Globus pallidus (tissue), 1 donor: ENCODE measurements at places on chromosomes 3 and 15.

DNA sequence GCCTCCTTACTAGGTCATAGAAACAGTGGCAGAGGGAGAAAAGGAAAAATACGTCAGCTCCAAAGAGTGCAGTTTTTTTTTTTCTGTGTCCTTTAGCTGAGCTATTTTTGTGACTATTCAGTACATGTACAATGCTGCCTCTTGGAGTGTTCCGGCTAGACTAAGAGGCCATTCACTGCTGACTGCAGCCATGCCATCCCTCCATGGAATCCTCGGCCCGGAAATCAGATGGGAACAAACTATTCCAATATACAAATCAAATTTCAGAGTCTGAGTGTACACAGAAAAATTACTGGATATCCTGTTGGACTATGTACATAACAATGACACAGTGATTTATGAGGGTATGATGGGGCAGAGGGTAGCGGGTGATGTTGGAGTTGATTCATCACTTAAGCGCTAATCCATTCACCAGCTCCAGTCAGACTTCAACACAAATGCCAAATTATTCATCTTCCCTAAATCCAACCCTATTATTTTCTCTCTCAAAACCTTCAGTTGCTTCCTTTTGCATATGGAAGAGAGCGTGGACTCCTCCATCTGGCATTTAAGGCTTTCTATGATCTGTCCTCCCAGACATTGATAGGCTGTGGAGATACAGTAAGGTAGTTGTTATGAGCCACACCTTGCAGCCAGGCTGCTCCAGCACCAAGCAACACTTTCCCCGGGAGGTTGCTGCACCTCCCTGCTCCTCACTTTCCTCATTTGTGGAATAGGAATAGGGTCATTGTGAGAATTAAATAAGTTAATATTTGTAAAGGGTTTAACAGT lies 109.1 kb downstream of the LPP start:
- peak; percentile 84 for DNase-seq

DNA sequence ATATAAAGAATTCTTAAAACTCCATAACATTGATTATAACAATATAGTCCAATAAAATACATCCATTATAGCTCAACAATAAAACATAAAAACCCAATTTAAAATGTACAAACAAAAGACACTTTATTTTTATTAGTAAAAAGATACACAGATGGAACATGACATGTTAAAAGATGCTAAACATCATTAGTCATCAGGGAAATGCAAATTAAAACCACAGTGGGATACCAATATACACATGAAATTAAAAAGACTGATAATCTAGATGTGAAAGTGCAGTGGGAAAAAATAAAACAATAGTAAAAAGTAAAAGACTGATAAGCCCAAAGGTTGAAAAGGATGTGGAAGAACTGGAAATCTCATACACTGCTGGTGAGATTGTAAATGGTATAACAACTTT lies 46.2 kb downstream of the DNAH12 start:
- no peak for DNase-seq

- DNase-seq: no peak
These were observed 101.4 kb downstream of the FAM43A start for GRCh38 chr3:194787072-194787471.

GRCh38 chr3:67804089-67804488 lies 149.7 kb upstream of the SUCLG2 start:
- DNase-seq: no peak

- DNase-seq: no peak
These were observed 37.2 kb downstream of the ABHD5 start for GRCh38 chr3:43727930-43728329.

DNA sequence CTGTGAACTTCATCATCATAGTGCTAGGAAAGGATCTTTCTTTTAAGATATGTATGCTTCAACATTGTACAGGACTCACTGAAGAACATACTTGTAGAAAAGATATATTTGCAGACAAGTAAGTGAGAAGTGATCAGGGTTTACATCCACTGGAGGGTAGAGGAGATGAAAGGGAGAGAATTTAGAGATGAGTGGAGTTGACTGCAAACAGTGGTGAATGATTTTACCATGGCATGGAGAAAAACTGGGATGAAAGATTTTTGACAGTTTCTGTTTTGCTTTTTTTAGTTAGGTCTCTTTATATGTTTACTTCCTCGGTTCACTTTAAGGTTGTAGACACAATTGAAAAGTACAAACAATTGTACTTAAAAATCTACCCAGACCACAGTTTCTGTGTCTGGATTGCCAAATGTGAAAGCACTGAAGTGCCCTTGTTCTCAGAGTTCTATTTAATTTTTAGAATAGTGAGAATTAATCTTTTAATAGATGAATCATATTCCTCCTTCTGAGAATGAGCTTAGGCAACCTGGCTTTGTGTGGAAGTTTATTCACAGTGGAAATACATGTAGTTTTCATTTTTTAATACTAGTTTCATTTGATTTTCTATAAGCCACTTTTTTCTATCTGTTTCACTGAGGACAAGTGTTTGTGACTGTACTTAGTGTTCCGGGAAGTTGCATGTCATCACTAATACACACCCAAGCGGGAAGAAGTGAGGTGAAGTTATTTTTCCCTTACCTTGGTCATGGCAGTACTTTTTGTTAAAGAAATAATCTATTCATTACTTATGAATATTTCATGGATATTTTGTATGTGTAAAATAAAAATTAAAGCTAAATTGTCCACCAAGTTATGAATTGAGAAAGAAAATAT lies 1.8 kb upstream of the GPR171 start:
- DNase-seq: no peak

DNA sequence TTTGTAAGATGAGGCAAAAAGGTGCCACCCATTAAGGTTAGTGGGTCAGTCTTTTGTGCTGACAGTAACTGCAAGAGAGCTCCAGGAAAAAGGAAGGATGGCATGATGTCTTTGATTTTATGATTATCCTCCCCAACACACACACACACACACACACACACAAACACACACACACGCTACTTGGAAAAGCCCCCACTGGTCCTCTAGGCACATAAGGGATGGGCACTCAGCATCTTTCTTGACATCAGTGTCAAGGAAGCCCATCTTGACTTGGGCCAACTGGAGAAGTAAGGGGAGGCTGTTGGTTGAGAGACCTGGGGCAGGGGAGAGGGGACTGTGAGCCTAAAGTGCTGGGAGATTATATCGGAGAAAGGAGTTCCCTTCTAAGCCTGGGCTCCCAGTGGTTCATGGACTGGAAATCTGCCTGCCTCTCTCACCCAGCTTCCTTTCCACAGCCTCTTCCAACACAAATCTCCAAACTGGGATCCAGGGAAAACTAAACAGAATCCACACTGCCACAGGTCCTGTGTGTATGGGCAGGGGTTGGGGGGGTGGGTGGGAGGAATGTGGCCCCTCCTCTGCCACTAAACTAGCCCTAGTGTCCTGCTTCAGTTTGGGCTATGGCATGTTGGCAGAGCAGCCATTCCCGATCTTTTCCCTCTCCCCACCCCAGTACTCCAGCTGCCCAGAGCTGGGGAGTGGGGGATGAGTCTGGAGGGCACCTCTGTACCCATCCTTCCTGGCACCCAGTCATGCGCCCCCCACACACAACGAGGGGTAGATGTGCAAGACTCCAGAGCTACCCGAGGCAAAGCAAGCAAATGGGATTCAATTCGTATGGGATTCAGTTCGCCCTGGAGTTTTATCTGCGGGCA lies 1.6 kb downstream of the AMOTL2 start:
- peak; percentile 24 for DNase-seq

GRCh38 chr3:58647381-58648141 lies 19.0 kb downstream of the FAM3D start:
- no peak for DNase-seq

DNA sequence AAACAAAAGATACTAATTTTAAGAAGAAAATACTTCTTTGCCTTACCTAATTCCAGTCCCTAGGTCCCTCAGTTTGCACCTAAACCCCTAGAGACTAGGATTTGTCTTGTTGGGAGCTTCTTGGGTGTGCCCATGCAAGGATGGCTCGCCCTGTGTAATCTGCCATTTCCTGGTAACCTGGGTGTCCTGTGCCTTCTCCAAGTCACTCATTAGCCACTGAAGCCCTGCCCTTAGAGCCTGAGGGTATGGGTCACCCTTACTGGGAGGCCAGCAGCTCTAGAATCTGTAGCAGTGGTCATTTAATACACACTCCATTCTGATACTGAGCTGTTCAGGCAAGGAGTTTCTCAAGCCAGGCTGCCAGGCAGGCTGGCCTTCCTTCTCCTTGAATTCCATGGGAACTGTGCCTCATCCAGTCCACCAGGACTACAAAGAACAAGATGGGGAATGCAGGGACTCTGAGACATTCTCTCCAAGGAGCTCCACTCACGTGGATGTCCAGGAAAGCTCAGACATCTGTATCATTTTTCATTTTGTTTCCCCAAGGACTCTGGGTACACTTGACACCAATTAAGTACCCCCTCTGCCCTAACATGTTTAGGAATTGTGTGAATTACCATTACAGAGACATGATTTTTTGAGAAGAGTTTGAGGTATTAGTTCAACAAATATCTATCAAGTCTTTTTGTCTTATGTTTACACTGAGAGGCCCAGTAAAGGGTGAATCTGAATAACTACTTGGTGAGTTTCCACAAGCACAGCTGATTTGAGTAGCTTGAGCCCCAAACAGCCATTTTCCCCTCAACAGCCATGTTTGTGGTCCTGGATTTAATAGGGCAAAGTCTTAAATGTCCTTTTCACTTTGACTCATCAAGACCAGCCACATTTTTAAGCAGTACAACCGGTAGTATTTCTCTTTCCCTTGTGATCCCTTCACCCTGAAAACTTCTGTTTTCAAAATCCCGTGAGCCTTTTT lies 52.6 kb downstream of the ARNT2 start:
- no peak for DNase-seq

DNA sequence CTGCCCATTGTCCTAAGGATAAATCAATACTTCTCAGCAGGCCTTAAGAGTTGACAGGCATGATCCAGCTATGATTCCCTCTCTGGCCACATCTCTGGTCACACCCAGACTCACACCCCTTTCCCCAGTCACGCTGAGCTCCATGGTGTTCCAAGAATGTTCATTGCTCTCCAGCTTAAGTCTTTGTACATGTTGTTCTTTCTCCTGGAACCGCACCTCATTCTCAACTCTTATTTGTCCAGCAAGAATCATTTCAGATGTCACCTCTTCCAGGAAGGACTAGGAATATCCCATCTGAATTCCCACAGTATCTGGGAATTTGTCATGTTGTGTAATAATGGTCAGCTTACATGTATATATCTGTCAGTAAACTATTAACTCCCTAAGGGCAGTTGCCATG lies 118.3 kb upstream of the GALNT15 start:
- no peak for DNase-seq

GRCh38 chr3:37338500-37338899 lies 164.1 kb upstream of the LRRFIP2 start:
- DNase-seq: no peak

- no peak for DNase-seq
These were observed 122.6 kb downstream of the CNTN3 start for GRCh38 chr3:74491874-74492273.

GRCh38 chr15:47669221-47669620 lies 48.1 kb upstream of the SEMA6D start:
- no peak for DNase-seq

DNA sequence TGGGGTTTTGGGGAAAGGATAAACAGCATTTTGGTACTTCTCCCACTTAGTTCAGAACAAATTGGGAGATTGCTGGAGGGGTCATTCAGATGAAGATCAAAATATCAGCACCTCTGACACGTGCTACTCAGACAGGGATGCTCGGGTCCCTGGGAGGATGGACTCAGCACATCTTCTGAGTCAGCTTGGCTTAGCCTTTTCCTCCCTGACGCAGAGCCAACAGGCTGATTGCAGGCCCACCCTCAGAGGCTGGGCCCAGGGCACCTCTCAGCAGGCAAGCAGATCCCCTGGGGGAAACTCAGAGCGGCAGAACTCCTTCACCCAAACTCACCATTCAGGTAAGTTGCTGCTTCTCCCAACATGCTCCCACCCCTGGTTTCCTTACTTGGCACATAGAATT lies 304.9 kb downstream of the TLE3 start:
- DNase-seq: no peak

- DNase-seq: no peak
These were observed 494.2 kb upstream of the PROK2 start for GRCh38 chr3:72279068-72279604.

- DNase-seq: no peak
These were observed 40.3 kb upstream of the NDUFB4 start for GRCh38 chr3:120555657-120556509.

GRCh38 chr3:151697496-151697895 lies 36.2 kb upstream of the AADACL2 start:
- DNase-seq: no peak

- peak; percentile 10 for DNase-seq
These were observed 237.0 kb downstream of the LPP start for GRCh38 chr3:188390775-188391443.

GRCh38 chr3:107681396-107681795 lies 158.6 kb downstream of the BBX start:
- DNase-seq: no peak

DNA sequence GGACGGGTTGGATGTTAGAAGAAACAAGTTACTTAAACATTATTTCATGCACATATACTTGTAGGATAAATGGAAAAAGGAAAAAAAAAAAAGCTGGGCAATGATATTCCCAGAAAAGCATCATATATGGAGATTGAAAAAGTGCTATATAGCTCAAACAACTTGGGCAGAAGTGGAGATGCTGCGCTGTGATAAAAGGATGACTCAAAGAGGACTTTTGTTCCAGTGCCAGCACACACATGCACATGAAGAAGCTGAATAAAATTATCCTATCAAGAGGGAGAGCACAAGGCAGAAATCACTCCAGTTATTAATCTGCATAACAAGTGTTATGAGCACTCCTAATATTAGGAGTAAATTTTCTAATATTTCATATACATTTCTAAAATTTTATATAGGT lies 30.9 kb downstream of the FRMD4B start:
- DNase-seq: peak; percentile 69

GRCh38 chr3:197847866-197848401 lies 56.9 kb downstream of the LRCH3 start:
- peak; percentile 46 for DNase-seq

DNA sequence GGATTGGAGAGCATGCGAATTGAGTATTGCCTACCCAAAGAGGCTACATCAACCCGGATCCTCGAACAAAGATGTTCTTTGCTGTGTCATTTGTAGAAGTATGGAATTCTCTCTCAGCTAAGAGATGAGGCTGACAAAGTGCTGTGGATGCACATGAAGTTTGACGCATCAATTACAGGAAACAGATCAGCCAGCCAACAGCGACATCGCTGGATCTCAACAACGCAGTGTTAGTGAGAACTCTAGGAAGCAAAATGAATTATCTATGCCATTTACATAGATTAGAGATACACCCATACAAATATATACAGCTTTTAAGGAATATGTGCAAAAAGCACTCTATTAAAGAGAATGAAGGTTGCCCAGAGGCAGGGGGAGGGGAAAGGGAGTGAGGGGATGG lies 160.6 kb upstream of the RGMA start:
- DNase-seq: no peak

- DNase-seq: no peak
These were observed 9.6 kb downstream of the AMIGO3 start for GRCh38 chr3:49709852-49710251.

DNA sequence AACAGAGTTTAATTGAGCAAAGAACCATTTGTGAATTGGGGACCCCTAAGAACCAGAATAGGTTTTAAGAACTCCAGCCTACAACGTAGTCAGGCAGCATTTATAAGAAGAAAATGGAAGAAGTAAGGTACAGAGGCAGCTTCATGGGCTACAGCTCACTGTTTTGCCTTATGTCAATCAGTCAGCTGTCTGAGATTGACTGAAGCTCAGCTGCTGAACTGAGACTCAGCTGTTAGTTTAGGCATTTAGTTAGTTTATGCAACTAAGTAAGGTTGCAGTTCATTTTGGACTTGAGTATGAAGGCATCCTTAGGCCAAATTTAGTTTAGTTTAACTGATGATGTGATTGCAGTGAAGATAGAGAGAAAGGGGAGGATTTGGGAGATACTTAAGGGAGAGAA lies 34.1 kb upstream of the RASA2 start:
- DNase-seq: no peak

GRCh38 chr3:136982033-136982432 lies 24.2 kb downstream of the IL20RB start:
- DNase-seq: no peak
